ENCODE measurements at places on chromosomes 13 and 19.
A peak's percentile ranks its signal among the peaks of the same experiment; 100 is the strongest.

DNA sequence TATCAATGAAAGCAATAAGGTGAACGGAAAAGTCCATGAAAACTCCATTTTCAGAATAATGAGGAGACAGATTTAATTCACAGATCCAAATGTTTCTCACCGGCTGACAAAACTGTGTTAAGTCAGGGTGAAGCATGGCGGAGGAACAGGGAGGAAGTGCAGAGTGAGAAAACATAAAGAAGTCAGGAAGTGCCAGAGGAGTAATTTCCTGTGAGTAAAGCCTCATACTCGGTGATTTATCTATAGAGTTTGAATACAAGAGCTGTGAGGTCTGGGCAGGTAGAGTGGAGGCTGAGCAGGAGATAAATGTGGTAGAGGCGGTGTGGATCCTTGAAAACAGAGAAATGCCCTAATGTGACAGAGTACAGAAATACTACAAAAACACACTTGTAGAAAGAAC, 11.4 kb downstream of the CARD8 start:
- no peaks in the 10 kb centered on the region for H3K36me3 ChIP-seq
- peak; percentile 12 for DNase-seq
- no peak overlapping the region for H3K4me3 ChIP-seq
- no peak overlapping the region for H3K27ac ChIP-seq
- no peaks in the 10 kb centered on the region for H3K27me3 ChIP-seq

- H3K4me1 ChIP-seq, result no peaks in the 10 kb centered on the region
- no peak overlapping the region for H3K27ac ChIP-seq
- H3K4me3 ChIP-seq, result no peak overlapping the region
Observed at GRCh38 chr19:55538132-55538531, 1.2 kb upstream of the SBK2 start.

- H3K27ac ChIP-seq, result no peak overlapping the region
- peaks cover 42% of the 10 kb centered on the region for H3K4me1 ChIP-seq
- no peak overlapping the region for H3K4me3 ChIP-seq
- H3K36me3 ChIP-seq, result no peaks in the 10 kb centered on the region
- no peak for DNase-seq
Observed at GRCh38 chr13:41595298-41595697, 137.9 kb downstream of the RGCC start.

- H3K36me3 ChIP-seq, result no peaks in the 10 kb centered on the region
- no peak overlapping the region for H3K4me3 ChIP-seq
- peaks cover 7% of the 10 kb centered on the region for H3K27me3 ChIP-seq
- peak; percentile 79 for DNase-seq
Observed at GRCh38 chr19:42184401-42184861, 33.0 kb downstream of the DEDD2 start.

GRCh38 chr13:20232556-20233277, 598 bp upstream of the GJB6 start:
- H3K27ac ChIP-seq, result no peak overlapping the region
- H3K36me3 ChIP-seq, result no peaks in the 10 kb centered on the region
- H3K4me1 ChIP-seq, result no peaks in the 10 kb centered on the region
- peaks cover 23% of the 10 kb centered on the region for H3K27me3 ChIP-seq
- DNase-seq, result no peak

DNA sequence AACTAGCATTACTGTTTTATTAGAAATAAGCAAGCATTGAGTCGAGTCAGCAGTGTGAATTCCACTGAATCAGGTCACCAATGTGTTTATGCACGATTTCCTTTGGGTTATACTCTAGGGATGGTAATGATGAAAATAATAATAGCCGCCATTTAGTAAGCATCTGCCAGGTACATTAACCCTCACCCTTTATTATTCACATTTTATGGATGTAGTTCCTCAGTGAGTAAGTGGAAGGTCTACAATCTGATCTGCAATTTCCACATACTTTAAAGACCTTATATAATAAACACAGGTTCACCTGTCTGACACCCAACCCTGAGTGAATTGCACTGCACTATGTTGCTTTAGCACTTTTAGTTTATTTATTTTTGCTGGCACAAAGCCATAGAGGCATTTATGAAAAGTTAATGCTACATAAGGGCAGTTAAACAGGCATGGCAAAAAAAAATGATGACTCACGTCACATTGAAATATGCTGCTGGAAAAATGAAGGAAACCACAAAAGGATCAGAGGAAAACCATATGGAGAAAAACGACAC, 122.4 kb downstream of the TRPC4 start:
- H3K27ac ChIP-seq, result peak overlapping the region; percentile 35
- no peaks in the 10 kb centered on the region for H3K36me3 ChIP-seq
- H3K4me3 ChIP-seq, result no peak overlapping the region
- no peaks in the 10 kb centered on the region for H3K27me3 ChIP-seq

DNA sequence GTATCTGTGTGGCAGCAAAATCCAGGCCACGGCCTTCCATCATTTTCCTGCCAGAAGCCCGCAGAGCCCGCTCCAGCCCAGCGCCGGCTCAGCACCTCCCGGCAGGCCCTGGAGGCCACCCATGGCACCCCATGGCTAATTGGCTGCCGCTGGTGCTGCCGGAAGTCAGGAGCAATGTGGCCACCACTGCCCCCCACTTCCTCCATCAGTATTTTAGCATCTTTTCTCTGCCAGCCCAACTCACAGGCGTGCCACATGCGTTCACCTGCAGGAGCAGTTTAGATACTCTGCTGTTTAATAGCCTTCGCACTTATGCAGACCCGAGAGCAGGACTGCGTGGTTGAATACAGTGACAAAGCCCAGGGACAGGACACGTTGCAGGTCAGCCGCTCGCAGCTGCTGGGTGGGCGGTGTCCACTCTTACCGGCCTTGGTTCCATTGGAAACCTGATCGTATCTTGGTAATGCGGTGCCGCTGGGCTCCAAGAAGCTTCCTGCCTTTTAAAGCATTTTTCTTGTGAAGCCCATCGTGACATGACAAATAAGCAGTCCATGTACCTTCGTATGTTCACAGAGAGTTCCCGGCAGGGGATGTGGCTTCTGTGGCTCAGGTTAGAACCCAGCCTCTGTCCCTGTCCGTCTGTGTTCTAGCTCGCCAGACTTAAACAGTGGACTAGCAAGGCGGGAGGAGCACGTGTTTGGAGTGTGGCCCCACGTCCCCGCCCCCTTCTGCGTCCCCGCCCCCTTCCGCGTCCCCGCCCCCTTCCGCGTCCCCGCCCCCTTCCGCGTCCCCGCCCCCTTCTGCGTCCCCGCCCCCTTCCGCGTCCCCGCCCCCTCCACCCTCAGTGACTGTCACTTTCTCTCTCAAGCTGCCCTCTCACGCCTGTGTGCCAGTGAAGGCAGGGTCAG, 162.0 kb upstream of the SOX1 start:
- peaks cover 23% of the 10 kb centered on the region for H3K27me3 ChIP-seq
- no peaks in the 10 kb centered on the region for H3K36me3 ChIP-seq
- H3K4me1 ChIP-seq, result no peaks in the 10 kb centered on the region
- no peak overlapping the region for H3K4me3 ChIP-seq
- H3K27ac ChIP-seq, result no peak overlapping the region

- no peaks in the 10 kb centered on the region for H3K27me3 ChIP-seq
- no peak overlapping the region for H3K4me3 ChIP-seq
- H3K4me1 ChIP-seq, result no peaks in the 10 kb centered on the region
- no peak overlapping the region for H3K27ac ChIP-seq
- no peak for DNase-seq
Observed at GRCh38 chr19:31105761-31106160, 243.5 kb downstream of the TSHZ3 start.

DNA sequence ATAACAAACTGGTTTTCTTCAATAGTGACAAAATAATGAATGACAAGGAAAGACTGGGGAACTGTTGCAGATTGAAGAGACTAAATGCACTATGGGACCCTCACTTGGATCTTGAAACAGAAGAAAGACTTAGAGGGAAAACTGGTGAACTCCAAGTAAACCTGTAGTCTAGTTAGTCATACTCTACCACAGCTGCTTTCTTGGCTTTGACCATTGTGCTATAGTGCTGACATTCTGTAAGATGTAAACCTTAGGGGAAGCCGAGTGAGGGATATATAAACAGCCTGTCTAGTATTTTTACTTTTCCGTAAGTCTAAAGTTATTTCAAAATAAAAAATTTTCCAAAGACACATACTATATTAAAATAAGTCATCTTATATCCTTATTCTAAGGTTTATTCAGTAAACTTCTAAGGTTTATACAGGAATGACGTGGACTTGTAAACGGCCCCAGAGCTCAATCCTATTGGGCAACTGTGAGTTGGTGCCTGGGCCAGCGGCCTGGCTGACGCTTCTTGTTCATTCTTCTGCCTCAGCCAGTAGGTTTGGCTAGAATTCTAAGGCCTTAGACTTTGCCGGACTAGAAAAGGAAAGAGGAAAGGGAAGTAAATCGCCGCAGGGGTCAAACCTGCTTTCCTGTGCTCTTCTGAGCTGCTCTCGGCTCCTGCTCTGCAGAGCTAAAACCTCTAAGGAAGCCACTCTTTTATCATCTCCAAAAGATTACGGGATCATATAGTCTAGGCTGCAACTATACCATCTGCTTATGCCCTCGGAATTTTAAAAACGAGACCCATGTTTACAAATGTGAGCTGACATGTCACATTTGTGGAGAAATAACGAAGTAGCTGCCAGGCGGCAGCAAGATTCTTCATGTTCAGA, 33.6 kb upstream of the UBE2L5 start:
- no peaks in the 10 kb centered on the region for H3K36me3 ChIP-seq
- H3K27me3 ChIP-seq, result no peaks in the 10 kb centered on the region
- DNase-seq, result peak; percentile 24
- no peak overlapping the region for H3K4me3 ChIP-seq

DNA sequence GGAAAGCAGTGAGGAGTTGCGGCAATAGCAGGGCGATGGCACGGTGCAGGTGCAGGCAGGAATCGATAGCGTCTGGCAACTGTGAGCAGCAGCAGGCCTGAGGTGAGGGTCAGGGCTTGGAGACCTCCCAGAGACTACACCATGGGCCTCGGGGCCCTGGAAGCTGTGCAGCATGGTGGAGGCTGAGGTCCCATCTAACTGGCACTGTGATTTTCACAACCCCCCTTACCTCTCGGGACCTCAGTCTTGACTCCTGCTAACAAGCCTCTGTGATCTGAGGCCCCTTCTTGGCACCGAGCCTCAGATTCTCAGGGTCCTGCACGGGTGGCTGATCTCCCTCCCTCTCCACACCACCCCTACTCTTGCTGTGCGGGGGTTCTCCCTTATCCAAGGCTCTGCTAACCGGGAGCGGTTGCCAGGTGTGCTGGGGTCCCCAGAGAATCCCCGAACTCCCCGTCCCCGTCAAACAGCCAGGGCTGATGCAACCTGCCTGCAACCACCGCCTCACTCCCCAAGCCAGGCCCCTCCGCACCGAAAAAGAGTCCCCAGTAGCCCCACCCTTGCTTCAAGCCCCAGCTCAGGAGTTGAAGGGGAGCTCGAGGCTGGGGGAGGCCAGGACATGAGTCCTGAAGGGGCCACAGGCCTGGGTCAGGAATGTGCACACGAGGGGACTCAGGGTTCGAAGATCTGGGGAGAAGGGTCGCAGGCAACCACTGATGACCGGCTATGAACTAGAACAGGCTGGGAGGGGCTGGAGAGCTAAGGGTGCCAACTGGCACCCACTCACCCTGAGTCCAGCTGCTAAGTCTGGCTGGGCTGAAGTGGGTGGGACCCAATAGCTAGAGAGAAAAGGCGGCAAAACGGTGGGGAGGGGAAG, 4.8 kb upstream of the ATF5 start:
- DNase-seq, result no peak
- peaks cover 31% of the 10 kb centered on the region for H3K4me1 ChIP-seq
- no peak overlapping the region for H3K4me3 ChIP-seq

- no peaks in the 10 kb centered on the region for H3K36me3 ChIP-seq
- no peaks in the 10 kb centered on the region for H3K27me3 ChIP-seq
- no peaks in the 10 kb centered on the region for H3K4me1 ChIP-seq
- no peak overlapping the region for H3K4me3 ChIP-seq
- H3K27ac ChIP-seq, result no peak overlapping the region
Observed at GRCh38 chr13:37433086-37433485, 165.5 kb downstream of the POSTN start.

GRCh38 chr13:21399741-21400140, 59.4 kb downstream of the ZDHHC20 start:
- DNase-seq, result peak; percentile 55
- H3K27ac ChIP-seq, result peak overlapping the region; percentile 10
- no peaks in the 10 kb centered on the region for H3K36me3 ChIP-seq
- peaks cover 31% of the 10 kb centered on the region for H3K4me1 ChIP-seq
- H3K4me3 ChIP-seq, result no peak overlapping the region

GRCh38 chr13:111922086-111922485, 144.9 kb upstream of the SOX1 start:
- peaks cover 69% of the 10 kb centered on the region for H3K27me3 ChIP-seq
- H3K27ac ChIP-seq, result no peak overlapping the region
- H3K4me1 ChIP-seq, result no peaks in the 10 kb centered on the region
- no peaks in the 10 kb centered on the region for H3K36me3 ChIP-seq

DNA sequence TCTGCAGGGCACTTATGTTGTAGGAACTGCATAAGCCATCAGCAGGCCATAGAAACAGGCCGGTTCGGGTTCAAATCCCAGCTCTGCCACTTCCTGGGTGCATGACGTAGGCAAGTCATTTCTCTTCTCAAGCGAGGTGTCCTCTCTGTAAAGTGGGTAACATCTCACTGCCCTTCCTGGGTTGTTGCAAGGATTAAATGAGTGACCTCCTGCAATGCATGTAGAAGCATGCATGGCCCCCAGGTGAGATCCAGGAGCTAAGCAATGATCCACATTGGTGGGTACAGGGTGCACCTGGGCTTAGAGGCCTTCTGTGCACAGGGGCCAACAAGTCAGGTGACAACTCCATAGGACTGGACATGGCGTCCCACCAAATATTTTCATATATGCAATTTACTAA, 13.8 kb downstream of the PHLDB3 start:
- no peaks in the 10 kb centered on the region for H3K4me1 ChIP-seq
- H3K27me3 ChIP-seq, result no peaks in the 10 kb centered on the region
- no peak for DNase-seq
- H3K27ac ChIP-seq, result no peak overlapping the region

DNA sequence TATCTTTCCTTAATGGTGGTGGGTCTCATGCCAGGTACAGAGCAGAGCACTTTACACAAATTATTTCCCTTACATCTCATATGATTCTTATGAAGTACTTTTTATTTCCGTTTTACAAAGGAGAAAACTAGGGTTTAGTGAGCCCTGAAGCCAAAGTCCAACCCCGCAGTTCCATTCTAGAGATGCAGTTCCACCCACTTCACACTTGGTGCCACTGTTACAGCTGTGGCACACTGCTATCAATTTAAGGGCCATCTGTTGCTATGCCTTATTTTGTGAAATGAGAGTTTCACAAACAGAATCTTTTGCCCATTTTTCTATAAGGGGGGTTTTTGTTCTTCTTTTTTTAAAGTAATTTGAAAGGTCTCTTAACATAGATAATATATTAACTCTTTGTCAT, 12.9 kb downstream of the MIPEP start:
- H3K36me3 ChIP-seq, result 0 out of 2 replicates have a peak, but pooled peaks cover 4% of the 10 kb centered on the region
- no peaks in the 10 kb centered on the region for H3K27me3 ChIP-seq
- H3K27ac ChIP-seq, result no peak overlapping the region
- no peak overlapping the region for H3K4me3 ChIP-seq

DNA sequence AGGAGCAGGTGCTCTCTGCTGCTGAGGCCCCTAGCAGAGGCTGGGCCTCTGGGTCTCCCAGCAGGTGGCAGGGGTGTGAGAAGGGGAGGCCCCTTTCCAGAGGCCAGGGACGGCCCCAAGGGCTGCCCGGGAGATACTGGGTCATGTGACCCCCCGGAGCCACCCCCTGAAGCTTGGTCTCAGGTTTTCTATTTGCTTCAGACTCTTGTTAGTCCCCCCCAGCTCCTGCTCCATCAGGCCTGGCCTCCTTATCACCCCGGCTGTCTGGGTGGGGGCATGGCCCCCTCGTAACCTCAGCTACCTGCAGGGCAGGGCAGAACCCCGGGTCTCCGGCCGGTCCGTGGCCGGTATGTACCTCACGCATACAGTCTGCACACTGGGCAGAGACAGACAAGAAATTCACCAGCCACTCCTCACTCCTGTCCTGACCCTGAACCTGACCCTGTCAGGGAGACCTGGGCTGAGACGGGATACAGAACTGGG, 13.2 kb upstream of the TCF3 start:
- no peaks in the 10 kb centered on the region for H3K36me3 ChIP-seq
- no peak overlapping the region for H3K4me3 ChIP-seq
- peaks cover 13% of the 10 kb centered on the region for H3K27me3 ChIP-seq
- no peak overlapping the region for H3K27ac ChIP-seq
- H3K4me1 ChIP-seq, result no peaks in the 10 kb centered on the region

All from PC-3 (cell line).